ENCODE measurements at places on chromosomes 5 and 9.

DNA sequence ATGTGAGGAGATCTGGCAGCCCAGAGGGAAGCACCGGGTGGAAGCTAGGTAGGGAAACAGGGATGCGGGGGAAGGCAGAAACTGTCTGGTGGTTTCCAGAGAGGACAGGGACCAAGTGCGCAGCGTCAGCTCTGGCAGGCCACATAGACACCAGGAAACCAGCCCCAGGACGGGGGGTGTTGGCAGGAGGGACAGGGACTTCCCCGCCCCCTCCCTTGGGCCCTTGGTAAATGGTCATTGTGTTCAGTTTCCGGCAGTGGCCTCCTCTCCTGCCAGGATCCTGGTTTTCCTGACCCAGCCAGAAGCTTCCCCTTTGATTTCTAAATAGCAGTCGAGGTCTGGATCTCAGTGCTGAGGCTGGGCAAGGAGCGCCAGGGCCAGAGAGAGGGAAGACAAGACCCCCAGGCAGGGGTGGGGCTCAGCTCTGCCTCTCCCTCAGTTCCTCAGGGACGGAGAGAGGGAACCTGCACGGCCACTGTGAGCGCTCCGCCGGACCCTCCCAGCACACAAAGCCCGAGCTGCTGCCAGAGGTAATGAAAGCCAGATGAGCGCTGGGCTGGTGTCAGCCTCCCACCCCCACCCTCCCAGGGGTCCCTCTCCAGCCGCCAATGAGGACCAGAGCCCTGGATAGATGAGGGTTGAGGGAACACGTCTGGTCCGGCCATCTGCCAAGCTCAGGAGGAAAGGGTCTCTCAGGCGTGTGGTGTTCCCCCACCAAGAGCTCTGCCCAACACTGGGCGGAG lies 1.8 kb downstream of the RALGDS start:
- DNase-seq = no peak

DNA sequence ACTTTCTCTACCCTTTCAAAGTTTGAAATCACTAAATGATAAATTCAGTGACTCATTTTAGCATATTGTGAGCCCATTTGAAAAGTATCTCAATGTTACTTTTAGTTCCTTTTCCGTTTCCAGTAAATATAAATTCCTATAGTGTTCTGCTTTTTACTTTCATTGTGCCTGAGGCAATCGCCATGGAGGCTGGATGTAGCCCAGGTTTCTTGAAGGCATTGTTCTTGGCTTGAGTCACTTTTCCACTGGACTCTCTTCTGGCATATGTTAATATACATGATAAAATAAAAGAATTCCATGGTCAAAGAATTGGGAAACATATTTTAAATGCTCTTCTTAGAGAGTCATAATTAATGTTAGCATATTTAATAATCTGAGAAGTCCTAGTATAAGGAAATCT lies 327.0 kb downstream of the IZUMO3 start:
- DNase-seq = no peak

- no peak for DNase-seq
Measured at GRCh38 chr9:137970686-137971476, 93.3 kb downstream of the CACNA1B start.

GRCh38 chr5:172611913-172612312 lies 29.1 kb upstream of the NEURL1B start:
- no peak for DNase-seq

DNA sequence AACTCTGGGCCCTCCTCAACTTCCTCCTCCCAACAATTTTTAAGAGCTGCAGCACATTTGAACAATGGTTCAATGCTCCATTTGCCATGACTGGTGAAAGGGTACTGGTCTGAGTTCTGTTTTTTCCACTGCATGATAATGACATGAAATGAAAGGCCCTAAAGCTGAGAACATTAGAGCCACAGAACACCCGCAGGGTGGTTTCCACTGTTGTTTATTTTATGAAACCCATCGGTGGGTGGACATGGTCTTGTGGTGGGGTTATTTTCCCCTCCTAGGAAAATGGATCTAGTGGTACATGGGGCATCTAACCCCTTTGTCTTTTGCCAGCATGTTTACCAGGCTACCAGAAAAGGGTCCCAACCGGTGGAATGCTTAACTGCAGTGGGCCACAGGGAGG lies 71.8 kb downstream of the SMARCA2 start:
- DNase-seq = no peak

- no peak for DNase-seq
Measured at GRCh38 chr5:30099634-30100033, 1093.9 kb upstream of the CDH6 start.

GRCh38 chr9:14348123-14348372 lies 34.1 kb upstream of the NFIB start:
- DNase-seq = no peak

DNA sequence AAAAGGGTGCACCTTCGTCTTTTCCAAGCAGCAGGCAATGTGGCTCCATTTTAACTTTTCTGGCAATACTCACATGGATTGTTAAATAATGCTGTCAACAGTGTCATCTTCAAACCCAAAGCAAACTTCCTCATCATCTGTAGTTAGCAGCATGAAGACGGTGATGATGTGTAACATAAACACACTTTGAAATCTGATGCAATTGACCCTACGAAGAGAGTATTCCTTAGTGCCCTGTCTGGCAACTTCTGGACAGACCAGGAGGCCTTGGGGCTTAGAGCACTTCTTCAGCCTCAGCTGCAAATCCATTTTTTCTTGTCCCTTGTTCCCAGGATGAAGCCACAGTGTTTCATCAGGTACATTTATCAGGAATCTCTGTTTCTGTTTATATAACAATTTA lies 149.1 kb downstream of the GHR start:
- DNase-seq = no peak

GRCh38 chr5:176692326-176692725 lies 45.0 kb downstream of the TSPAN17 start:
- DNase-seq = no peak

Data from stimulated activated CD4-positive, alpha-beta T cell treated with anti-CD3 and anti-CD28 coated beads, Interleukin-15, amount 100 ng/mL, for 1 hour (primary cell).